Lower lobe of right lung (tissue), 2 donors: ENCODE measurements at places on chromosomes 3 and 15. TPM values are rescaled to one million over a fixed set of nuclear protein-coding genes. Genes with fewer than 3 reads are reported as not detected.
A peak's percentile ranks its signal among the peaks of the same experiment; 100 is the strongest.

The HDGFL3 gene
- total RNA-seq = 26.5 TPM

- peaks cover 11% of the 10 kb centered on the region for H3K27me3 ChIP-seq
- DNase-seq = no peak
- H3K36me3 ChIP-seq = no peaks in the 10 kb centered on the region
- H3K4me1 ChIP-seq = no peaks in the 10 kb centered on the region
- H3K4me3 ChIP-seq = no peak overlapping the region
- no peak overlapping the region for H3K27ac ChIP-seq
These were observed 12.1 kb downstream of the WNT7A start for GRCh38 chr3:13867732-13868131.

DNA sequence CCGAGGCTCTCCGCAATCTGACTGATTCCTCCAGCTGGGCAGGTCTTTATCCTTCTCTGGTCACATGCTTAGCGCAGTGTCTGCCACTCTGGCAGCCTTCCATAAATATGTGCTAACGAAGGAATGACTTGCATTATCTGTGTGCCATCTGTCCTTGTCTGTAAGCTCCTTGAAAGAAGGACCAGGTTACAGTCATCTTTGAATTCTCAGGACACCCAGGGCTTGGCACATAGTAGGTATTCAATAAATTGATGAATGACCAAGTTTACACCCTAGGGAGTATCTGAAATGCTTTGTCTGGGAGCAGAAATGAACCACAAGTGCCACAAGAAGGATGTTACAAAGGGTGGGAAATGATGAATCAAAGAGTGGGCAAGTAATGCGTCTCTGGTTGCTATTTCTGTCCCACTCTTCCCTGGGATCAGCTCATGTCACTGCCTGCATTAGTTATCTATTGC is 16.5 kb upstream of the FAM3D start:
- no peak overlapping the region for H3K27ac ChIP-seq
- H3K36me3 ChIP-seq = no peaks in the 10 kb centered on the region

DNA sequence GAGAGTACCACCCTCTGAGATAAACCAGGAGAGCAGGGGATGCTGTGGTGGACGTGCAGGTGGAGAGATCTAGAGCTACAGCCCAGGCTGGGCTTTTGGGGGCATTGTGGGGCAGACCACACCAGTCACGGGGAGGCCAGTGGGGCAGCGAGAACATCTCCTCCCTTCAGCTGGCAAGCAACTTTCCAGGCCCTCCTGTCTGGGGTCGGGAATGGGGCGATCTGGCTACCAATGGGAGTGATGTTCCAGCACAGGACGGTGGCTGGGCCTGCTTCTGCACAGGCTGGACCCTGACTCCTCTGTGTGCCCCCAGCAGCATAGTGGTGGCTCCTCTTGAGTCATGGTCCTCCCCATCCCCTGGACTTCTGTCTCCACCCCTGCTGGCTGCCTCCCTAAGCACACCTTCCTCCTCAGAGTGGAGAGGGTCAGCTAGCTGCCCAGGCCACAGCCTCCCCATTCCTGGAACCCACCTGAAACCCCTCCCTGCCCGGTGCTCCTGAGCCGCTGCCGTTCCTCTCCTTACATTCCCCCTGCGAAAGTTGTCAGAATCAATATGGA is 16.1 kb downstream of the IRAK2 start:
- no peak overlapping the region for H3K4me3 ChIP-seq
- peaks cover 4% of the 10 kb centered on the region for H3K4me1 ChIP-seq
- H3K36me3 ChIP-seq = peaks cover 4% of the 10 kb centered on the region
- no peaks in the 10 kb centered on the region for H3K27me3 ChIP-seq
- DNase-seq = no peak

- DNase-seq = no peak
- peaks cover 45% of the 10 kb centered on the region for H3K4me1 ChIP-seq
- H3K27ac ChIP-seq = peak overlapping the region; percentile 27
These were observed 45.0 kb downstream of the PDHB start for GRCh38 chr3:58388550-58389091.

The AGBL1 gene
- 12.0 TPM for total RNA-seq

GRCh38 chr3:42216302-42216701 is 49.7 kb downstream of the CCK start:
- no peak for DNase-seq
- no peak overlapping the region for H3K27ac ChIP-seq
- H3K4me3 ChIP-seq = no peak overlapping the region
- H3K4me1 ChIP-seq = peaks cover 17% of the 10 kb centered on the region
- peaks cover 74% of the 10 kb centered on the region for H3K36me3 ChIP-seq

- no peaks in the 10 kb centered on the region for H3K36me3 ChIP-seq
- H3K27me3 ChIP-seq = no peaks in the 10 kb centered on the region
- no peaks in the 10 kb centered on the region for H3K4me1 ChIP-seq
- no peak overlapping the region for H3K27ac ChIP-seq
These were observed 167.3 kb upstream of the SGO1 start for GRCh38 chr3:20353286-20353685.

GRCh38 chr3:9173445-9173844 is 76.0 kb downstream of the SRGAP3 start:
- H3K4me1 ChIP-seq = no peaks in the 10 kb centered on the region
- H3K4me3 ChIP-seq = no peak overlapping the region
- H3K27ac ChIP-seq = no peak overlapping the region
- H3K36me3 ChIP-seq = no peaks in the 10 kb centered on the region

The MASP1 gene
- total RNA-seq = 4.3 TPM

The ERICH6 gene
- total RNA-seq = not detected

GRCh38 chr3:142987707-142988106 is 13.7 kb upstream of the U2SURP start:
- H3K27me3 ChIP-seq = no peaks in the 10 kb centered on the region
- no peak for DNase-seq
- no peaks in the 10 kb centered on the region for H3K36me3 ChIP-seq
- no peaks in the 10 kb centered on the region for H3K4me1 ChIP-seq

The CHAC1 gene
- total RNA-seq = 1.8 TPM
